ENCODE measurements at places on chromosomes 4 and X.

DNA sequence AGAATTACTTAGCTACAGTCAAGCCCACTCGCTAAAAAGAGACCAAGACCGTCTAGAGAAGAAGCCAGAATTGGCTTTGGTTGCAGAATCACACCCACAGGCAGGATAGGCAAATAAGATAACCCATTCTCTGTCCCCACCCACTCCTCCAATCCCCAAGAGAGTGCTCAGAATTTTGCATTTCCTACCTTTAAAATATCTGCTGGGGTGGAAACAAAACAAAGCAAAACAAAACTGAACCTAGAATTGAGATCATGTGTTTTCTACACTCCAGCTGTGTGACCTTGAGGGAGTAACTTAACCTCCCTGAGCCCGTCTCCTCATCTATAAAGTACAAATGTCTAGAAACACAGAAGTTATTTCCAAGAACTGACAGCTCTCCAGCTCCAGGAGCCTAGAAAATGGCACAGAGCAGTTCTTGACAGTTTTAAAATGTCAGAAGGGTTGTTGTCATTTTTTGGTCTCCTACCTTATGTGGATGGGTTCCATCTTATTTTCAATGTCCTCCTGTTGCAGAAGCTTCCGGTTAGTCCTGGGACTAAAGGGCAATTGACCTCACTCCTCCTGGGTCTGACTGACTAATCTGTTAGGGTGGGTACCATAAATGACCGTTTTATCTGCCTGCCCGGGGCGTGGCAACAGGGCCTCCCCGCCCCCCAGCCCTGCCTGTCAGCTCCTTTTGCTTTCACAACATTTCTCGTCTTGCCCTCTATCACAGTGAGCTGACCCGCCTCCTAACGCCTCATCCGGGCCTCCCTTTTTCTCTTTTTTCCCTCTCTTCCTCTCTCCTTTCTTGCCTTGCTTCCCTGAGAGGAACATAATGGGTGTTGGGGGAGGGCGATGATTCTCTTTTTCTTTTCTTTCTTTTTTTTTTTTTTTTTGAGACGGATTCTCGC is 114.0 kb downstream of the RBM47 start:
- peak; percentile 86 for DNase-seq

- DNase-seq = no peak
These were observed 80.1 kb downstream of the RAP1GDS1 start for GRCh38 chr4:98341309-98341708.

DNA sequence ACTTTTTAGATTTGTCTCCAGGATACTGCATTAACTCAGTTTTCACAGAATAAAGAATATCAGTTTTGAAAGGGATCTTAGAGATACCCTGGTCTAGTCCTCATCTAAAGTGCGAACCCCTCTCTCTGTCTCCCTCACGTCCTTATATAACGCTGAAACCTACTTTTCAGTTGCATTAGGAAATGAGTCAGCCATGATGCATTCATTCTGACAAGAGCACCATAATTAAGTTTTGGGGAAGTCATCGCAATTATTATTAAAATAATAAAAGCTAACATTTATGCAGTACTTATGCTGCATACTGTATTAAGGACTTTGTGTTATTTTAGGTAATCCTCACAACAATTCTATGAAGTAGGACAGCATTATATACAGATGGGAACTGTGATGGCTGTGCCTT is 116.1 kb downstream of the REELD1 start:
- DNase-seq = no peak

- DNase-seq = peak; percentile 71
These were observed 91.4 kb downstream of the BCOR start for GRCh38 chrX:40006106-40007017.

DNA sequence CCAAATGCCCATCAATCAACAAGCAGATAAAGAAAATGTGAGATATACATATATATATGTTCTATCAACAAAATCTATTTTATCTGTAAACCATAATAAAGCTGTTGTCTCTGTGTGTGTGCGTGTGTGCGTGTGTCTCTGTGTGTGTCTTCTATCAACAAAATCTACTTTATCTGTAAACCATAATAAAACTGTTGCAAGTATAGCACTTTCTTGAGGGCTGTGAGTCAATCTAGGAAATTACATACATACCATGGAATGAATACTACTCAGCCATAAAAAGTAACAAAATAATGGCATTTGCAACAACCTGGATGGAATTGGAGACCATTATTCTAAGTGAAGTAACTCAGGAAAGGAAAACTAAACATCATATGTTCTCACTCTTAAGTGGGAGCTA is 12.5 kb upstream of the PLK4 start:
- no peak for DNase-seq

GRCh38 chr4:152352622-152353116 is 183.2 kb downstream of the FBXW7 start:
- peak; percentile 19 for DNase-seq

GRCh38 chrX:84453351-84454246 is 48.7 kb downstream of the HDX start:
- DNase-seq = no peak

DNA sequence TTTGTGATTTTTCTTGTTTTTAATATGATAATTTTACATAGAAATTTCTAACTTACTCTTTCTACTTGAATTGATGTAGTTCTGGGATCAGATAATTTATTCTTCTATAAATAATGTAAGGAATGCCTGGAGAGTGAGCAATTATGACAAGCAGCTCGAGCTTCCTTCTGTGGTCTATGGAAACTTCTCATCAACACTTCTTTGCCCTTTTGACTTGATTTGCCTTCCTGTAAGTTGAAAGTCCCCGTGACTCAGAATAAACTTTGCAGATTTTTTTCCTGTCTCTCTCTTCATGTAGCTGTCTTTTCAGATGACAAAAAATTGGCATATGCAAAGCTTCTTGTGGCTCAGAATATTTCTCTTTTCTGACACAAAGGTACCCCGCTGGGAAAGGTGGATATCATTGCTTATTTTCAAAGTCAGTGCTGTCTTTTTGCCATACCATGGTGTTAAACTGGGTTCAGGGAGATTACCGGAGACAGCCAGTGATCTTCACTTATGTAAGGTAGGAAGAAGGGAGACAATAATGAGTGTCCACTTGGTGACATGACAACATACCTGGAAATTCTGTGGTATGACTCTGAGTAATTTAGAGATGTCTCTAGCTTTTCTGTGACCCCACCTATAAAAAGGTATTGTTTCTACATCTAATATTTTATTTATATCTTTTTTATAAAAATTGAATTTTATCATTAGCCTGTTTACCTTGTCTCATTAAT is 278.6 kb upstream of the GNPDA2 start:
- DNase-seq = no peak

DNA sequence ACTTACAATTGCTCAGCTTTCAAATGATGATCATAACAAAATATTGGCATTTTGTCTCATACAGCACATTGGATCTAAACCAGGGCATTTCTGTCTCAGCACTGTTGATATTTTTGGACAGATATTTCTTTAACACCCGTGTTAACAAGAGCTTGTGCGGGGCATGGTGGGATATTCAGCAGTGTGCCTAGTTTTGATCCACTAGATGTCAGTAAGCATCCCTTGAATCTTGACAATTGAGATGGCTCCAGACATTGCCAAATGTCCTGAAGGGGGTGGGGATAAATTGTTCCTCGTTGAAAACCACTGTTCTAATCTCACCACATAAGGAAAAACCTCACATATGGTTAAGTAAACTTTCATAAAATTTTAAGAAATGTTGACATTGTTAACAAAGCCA is 806.3 kb downstream of the STIM2 start:
- DNase-seq = no peak

- no peak for DNase-seq
These were observed 305.9 kb downstream of the AFF2 start for GRCh38 chrX:148806145-148806870.

GRCh38 chrX:151633157-151633556 is 62.1 kb upstream of the PRRG3 start:
- no peak for DNase-seq

GRCh38 chr4:142480244-142480643 is 365.9 kb downstream of the INPP4B start:
- no peak for DNase-seq

DNA sequence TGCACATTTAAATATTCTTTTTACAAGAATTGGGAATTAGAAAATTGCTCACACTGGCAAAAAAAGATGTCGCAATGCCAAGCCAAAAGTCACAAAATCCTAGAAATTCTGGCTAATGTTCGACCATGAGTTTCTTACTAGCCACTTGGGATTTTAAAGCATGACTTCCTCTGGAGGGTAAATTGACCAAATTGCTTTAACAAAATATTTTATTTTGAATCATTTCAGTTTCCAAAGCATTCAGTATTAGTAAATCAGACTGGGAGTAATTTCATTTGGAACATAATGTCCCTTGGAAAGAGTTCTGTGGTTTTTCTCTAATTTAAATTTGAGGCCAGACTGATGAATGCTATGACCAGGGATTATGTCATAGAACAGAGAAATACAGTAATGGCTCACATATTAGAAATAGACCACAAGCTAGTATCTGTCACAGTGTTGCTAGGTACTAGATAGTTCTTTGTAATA is 7.6 kb upstream of the CXCL5 start:
- no peak for DNase-seq

DNA sequence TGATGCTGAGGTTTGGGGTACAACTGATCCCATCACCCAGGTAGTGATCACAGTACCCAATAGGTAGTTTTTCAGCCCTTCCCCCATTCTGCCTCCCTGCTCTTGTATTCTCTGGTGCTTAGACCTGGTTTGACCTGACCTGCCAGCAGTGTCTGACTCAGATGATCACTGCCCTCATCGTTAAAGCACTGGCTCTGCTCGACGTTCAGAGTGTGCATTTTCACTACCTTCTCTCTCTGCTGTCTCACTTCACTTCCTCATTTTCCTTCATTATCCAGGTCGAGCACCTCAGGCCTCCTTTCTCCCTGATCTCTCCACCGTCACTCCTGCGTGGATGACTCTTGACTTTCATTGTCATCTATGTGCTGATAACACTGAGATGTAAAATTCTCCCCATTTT is 83.6 kb downstream of the PARM1 start:
- DNase-seq = no peak

DNA sequence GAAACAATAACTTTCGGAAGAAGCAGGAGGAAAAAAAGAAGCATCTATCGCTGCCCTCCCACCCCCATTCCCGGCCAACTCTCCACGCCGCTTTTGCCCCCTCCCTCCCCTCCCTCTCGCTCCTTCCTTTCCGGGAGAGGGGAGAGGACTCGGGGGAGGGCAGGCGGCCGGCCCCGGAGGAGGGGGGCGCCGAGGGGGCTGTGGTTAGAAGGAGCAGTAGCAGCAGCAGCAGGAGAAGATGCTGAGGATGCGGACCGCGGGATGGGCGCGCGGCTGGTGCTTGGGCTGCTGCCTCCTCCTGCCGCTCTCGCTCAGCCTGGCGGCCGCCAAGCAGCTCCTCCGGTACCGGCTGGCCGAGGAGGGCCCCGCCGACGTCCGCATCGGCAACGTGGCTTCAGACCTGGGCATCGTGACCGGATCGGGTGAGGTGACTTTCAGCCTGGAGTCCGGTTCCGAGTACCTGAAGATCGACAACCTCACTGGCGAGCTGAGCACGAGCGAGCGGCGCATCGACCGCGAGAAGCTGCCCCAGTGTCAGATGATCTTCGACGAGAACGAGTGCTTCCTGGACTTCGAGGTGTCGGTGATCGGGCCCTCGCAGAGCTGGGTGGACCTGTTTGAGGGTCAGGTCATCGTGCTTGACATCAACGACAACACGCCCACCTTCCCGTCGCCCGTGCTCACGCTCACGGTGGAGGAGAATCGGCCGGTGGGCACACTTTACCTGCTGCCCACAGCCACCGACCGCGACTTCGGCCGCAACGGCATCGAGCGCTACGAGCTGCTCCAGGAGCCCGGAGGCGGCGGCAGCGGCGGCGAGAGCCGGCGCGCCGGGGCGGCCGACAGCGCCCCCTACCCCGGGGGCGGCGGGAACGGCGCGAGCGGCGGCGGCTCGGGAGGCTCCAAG is 1.3 kb downstream of the PCDH7 start:
- peak; percentile 37 for DNase-seq

DNA sequence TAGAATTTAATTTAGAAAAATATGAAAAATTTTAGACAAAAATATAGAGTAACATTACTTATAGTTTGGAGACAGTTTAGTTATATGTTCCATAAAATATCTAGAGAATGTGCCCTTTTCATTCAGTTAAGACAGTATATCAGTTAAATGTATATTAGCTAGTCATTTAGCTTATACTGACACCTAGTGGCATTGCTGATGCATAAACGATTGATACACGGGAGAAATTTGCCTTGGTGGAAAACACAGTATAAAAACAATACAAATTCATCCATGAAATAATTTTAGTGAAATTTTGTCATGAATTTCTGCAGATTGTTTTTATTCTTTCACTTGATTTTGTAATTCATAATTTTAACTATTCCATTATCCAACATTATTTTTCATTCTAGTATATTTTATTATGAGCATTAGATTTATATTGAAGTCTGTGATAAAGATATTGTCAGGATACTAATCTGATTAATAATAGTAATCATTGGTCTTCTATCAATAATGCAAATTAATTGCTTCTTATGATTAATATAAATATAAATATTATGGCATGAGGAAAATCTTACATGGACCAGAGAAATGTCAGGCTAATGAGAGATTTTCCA is 219.0 kb downstream of the TLL1 start:
- DNase-seq = no peak

DNA sequence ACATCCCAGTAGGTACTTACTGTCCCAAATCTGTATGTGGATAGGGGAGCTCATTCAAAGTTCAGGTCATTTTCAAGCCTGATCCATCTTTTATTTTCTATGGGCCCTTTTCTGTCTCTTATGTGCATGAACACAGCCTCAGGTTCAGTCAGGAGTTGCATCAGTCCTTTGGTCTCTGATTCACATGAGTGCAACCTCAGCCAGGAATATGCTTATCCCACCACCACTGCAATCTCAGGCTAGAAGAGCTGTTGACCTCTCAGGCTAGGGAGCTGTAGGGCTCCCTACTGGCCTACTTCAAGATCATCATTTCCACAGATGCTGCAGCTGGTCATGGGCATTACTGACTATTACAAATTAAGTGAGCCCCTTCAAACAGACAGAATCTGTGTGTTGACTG is 27.2 kb downstream of the AASDH start:
- no peak for DNase-seq

DNA sequence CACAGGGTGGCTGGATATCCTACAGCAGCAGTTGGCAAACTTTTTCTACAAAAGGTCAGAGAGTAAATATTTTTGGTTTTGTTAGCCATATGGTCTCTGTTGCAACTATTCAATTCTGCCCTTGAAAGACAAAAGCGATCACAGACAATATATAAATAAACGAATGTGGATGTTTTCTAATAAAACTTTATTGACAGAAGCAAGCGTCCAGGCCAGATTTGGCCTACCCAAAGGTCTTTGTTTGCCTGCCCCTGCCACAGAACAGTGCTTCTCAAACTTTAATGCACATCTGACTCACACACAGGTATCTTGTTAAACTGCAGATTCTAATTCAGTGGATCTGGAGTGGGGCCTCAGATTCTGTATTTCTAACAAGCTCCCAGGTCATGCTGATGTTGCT is 621.4 kb upstream of the DIPK2B start:
- DNase-seq = no peak

DNA sequence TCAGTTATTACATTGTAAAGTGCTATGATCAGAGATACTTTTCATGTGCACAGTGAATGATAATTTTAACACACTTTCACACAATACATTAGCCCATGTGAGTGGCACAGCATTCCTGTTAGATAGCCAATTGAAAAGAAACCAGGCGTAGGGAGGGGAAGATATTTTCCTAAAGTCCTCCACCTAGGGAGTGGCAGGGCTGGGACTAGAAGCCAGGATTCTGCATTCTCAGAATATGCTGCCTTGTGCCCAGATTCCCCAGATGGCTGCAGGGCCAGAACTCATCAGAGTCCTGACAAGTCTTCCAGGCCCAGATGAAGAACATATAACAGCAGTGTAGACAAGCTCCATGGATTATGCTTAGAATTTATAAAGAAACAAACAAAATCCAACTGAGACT is 350.2 kb downstream of the AFF2 start:
- DNase-seq = no peak

Data from transverse colon (tissue), 4 donors.